ENCODE measurements at places on chromosomes 2 and 18.

GRCh38 chr2:98747888-98748287 lies 17.0 kb upstream of the MGAT4A start:
- no peak for DNase-seq

- DNase-seq, result no peak
Observed at GRCh38 chr2:113240915-113241911, 37.5 kb downstream of the PAX8 start.

DNA sequence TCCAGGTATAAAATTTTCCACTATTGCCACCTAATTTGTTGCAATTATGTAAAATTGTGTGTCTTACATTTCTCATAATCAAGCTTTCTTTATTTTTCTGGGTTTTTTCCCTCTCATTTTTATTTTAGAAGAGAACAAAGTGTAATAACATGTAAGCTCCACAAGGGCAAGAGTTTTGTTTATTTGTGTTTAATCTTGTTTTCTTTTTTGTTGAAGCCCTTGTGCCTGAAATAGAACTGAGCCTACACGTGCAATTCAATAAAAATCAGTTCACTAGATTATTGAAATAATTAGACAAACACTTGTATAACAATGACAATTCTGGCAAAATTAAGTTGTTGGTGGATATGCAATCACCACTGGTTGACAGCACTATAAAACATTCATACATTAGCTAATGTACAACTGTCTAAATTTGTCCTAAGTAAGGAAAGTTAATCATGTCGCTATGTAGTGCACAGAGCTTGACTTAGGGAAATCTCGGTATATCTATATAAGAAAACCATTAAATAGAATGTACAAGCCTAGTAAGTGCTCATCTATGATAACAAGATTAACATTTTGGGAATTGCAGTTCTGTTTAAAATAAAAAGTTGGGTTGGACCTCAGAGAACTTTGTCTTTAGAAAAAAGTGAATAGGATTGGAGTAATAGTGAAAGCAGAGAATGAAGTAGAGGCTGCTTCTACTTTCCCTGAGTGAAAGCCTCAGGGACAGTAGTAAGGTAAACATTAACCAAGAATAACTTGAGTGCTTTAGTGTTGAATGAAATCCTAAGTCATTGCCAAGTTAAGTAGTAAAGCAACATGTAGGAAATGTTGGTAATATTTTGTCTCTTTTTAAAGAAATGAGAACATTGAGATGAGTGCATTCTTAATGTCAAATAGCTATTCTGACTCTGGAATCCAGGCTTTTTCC lies 37.4 kb upstream of the NOL4 start:
- DNase-seq, result no peak

GRCh38 chr2:95525294-95526035 lies 40.9 kb upstream of the TRIM43B start:
- DNase-seq, result no peak

GRCh38 chr2:166613226-166613625 lies 119.2 kb upstream of the SCN7A start:
- no peak for DNase-seq

- no peak for DNase-seq
Observed at GRCh38 chr18:75238100-75238499, 27.5 kb downstream of the TSHZ1 start.

Data from stimulated activated CD8-positive, alpha-beta memory T cell treated with anti-CD3 and anti-CD28 coated beads, Interleukin-15, amount 100 ng/mL, for 24 hours (primary cell).